Activated CD4-positive, alpha-beta T cell treated with anti-CD3 and anti-CD28 coated beads for 24 hours (primary cell): ENCODE measurements at places on chromosomes 1 and 21.

DNA sequence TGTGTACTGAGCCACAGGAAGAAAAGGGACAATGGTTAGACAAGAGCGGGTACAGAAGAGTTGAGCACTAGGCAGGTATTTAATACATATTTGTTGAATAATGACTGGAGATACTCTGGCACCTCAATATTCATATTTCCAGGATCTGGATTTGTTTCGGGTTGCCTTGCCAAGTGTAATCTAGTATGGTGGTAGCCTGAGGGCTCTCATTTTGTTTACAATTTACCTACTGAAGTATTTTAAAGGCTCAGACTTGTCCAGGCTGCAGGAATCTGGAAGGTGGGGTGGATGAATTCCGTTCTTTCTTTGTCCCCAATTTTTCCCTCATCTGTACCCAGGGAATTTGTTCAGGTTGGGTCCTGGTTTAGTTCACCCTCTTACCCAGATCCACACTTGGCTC is 95.0 kb downstream of the CACHD1 start:
- DNase-seq: no peak

DNA sequence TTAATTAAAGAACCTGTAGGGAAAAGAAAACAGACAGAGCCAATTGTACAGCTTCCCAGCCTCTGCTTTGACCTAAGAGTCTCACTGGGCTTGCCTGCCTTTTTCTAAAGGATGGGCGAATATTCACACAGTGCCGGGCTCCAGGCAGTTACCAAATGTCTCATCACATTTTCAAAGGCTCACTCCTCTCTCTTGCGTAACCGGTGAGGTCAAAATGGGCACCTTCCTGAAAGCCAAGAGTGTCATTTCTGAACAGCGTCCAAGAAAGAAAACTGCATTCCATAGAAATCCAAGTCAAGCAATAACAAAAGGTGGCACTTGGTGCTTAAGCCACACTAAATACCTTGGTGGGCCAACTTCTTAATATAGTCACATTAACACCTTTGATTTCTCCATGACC is 710 bp upstream of the PALMD start:
- DNase-seq: no peak

- DNase-seq: peak; percentile 51
These were observed 610 bp upstream of the HES4 start for GRCh38 chr1:1000357-1001056.

GRCh38 chr1:204152310-204153044 is 633 bp upstream of the ETNK2 start:
- DNase-seq: no peak

DNA sequence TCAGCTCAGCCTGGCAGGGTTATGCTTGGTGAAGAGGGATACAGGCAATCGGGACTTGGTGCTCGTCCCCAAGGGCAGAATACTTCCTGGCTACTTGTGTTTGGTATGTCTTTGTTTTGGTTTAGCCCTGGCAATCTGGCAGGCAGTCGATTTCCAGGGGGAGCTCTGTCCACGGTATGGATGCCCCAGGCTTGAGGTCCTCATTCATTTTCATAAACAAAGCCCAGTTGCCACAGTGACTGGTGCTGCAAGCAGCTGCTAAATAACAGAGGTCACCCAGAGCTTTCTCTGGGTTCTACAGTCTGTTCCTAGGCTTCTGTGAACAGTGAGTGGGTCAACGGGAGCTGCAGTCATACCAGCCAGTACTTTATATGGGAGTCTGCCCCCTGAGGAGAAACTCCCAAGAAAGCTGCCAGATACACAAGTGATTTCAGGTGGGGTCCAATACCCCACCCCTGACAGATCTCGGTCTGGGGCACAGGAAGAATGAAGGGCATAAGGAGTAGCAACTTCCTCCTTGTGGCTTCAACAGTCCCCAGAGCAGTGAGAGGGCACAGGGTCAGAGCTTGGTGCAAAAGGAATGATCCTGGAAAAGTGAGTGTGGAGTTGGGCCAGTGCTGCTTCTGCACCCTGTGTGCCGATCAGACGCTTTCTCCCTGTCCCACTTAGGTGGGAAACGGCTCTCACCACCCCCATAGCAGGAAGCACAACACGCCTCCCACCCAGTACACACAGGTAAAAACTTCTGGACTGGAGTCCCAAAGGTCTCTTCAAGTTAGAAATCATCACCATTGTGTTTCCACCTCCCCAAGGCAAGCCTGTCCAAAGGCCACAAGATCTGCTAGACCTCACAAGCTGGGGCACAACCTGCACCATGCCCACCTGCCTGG is 55.5 kb downstream of the TGFBR3 start:
- no peak for DNase-seq

GRCh38 chr1:200121421-200121820 is 93.9 kb downstream of the NR5A2 start:
- no peak for DNase-seq

DNA sequence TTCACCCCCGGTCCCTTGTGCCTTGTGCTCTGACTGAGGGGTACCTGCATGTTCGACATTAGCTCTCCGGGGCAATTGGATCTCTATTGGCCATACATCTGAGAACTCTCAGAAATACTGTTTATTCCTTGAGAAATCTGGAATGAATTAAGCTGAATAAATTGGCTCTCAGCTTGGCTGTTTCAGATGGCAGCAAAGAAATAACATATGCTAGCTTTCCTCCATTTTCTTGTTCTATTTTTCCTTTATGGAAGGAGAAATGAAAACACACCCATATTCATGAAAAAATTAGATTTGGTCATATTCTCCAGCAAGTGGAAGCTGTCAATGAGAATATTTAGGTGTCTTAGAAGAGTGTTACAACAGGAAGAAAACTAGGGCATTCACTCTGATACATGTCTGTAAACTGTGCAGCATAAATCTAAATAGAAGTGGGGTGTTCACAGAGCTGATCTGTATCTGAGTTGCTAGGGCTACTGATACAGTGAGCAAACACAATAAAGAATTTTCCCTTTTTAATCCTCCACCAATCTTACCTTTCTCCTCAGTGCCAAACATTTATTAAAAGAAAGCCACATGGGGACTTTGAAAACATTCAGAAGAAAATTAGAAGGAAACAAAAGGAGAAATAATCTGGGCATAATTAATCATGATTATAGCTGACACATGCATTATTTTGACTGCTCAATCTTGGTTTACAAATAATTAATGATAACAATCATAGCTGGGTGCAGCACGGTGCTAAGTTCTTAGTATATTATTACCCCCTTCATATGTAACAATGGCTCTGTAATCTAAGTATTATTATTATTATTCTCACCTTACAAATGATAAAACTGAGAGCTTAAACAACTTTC is 671.9 kb upstream of the USP24 start:
- DNase-seq: no peak

DNA sequence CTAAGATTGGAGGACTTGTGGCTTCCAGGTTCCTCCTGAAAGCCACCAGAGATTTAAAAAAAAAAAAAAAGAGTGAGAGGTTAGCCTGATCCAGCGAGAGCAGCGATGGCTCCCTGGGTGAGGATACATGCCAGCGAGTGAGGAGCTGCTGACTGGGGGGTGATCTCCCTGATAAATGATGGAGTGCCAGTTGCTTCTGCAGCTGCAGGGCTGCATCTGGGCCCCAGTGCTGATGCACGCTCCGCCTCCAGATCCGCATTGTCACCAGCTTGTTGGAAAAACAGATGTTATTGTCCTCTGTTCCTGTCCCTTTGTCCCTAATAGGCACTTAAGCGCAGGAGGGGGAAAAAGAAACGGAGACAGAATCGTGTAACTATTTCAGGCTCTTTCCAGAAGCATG is 28.6 kb downstream of the UBIAD1 start:
- DNase-seq: no peak

DNA sequence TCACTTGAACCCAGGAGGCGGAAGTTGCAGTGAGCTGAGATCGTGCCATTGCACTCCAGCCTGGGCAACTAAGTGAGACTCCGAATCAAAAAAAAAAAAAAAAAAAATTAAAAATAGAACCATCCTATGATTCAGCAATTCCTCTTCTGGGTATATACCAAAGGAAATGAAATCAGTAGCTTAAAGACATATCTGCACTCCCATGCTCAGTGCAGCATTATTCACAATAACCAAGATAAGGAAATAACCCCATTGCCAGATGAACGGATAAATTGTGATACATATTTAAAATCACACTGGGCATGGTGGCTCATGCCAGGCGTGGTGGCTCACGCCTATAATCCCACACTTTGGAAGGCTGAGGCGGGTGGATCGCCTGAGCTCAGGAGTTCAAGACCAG is 23.8 kb downstream of the ALDH9A1 start:
- DNase-seq: no peak

GRCh38 chr1:15923241-15923640 is 52.7 kb downstream of the ZBTB17 start:
- no peak for DNase-seq

DNA sequence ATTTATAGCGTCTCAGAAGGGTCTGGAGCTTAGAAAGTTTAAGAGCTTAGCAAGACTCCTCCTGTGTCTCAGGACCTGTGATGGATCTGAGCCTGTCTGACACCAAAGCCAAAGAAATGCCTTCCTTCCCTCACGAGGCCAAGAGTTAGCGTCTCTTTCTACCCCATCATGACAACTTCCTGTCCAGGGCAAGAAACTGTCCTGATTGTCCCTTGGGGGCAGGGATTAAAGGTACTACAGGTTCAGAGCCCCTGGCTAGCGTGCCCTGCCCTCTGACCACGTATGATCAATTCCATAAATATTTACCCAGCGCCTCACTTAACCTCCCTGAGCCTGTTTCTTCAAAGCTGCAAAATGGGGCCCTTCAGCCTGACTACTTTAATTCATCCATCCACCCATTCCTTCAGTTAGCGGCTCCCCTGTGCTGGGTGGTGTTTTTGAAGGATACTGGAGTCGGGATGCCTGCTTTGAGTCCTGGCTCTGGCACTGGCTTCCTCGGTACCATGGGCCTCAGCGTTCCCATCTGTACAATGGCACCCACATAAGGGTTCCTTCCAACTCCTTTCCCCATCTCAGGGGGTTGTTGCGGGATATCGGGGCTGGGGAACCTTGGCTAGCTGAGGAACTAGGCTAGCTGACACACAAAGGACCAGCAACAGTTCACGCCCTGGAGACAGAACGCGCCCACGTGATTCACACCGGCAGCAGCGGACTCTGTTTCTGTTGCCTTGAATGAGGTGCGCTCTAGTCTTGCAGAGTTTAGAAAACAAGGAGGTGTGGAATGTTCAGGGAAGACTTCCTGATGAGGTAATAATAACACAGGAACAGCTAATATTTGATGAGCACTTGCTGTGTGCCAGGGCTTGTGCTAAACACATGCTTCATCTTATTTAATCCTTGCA is 23.0 kb upstream of the EPHA2 start:
- DNase-seq: no peak

DNA sequence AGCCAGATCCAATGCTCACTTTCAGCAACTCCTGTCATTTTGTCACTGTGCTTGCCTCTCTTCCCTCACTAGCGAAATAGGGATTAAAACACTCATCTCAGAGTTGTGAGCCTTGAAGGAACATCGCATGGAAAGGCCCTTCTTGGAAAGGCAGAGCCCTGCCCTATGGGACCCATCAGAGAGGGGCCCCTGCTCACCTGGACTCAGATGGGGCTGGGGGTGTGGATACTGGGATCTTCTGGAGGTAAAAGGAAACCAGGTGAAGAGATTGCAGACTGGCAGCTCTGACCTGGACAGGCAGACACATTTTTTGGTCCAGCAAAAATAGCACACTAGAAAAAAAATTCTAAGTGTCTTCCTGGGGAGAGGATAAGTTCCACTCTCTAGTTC is 54.2 kb upstream of the EPS8L3 start:
- DNase-seq: no peak

GRCh38 chr1:246947255-246947654 is 15.5 kb upstream of the AHCTF1 start:
- DNase-seq: no peak

DNA sequence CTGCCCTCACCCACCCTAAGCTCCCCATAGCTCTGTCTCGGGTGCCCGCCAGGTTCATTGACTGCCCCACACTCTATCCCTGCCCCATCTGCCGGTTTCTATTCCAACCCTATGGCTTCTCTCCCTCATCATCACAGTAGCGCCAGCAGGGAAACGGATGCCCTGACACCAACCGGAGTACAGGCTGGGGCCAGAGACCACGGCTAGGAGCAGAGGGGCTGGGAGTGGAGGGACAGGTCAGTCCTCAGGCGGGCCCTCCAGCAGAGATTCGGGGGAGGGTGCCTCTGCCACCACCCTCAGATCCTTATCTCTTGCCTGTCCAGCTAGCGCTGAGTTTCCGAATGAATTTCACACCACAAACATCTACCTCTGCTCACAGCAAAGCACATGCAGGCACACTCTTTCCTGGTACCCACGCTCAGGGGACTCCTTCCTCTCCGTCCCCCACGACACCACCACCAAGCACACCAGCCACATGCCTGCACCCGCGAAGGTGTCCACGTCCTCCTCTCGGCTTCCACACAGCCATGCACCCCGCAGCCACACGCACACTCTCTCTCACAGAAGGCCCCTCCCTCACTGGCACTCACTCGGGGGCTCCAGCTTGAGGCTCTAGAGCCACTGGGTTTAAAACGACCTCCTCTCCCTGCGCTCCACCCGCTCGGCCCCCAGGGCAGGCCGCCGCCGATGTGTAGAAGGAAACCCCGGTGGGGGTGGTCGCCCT is 7.2 kb downstream of the TAL1 start:
- DNase-seq: no peak

DNA sequence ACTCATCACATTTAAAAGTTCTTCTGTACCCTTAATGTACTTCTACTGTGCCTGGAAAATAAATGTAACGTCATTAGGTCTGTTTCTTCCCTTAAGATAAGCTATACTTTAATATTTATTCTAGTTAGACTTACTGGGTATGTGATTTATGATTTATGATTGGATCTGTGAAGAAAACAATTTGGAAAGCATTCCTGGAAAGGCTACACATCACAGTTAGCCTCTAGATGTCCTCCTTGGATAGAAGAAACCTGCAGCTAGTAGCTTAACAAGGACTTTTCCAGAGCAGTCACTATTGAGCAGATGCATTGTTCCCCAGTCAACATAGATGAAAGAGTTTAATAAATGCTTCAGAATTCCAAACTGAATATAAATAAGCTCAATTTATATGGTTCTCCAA is 22.2 kb upstream of the ABL2 start:
- no peak for DNase-seq

DNA sequence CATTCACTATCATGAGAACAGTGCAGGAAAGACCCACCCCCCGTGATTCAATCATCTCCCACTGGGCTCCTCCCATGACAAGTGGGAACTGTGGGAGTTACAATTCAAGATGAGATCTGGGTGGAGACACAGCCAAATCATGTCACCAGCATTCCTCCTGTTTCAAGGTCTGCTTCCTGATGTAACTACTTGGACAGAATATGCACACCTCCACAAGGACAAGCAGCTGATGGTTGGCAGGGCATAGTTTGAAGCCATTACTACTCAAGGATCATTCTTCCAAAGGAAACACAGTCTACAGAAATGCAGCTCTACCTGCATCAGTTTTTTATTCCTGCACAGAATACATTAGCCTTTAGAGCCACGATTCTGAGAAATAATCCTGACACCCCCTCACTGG is 28.5 kb upstream of the RNF2 start:
- no peak for DNase-seq

DNA sequence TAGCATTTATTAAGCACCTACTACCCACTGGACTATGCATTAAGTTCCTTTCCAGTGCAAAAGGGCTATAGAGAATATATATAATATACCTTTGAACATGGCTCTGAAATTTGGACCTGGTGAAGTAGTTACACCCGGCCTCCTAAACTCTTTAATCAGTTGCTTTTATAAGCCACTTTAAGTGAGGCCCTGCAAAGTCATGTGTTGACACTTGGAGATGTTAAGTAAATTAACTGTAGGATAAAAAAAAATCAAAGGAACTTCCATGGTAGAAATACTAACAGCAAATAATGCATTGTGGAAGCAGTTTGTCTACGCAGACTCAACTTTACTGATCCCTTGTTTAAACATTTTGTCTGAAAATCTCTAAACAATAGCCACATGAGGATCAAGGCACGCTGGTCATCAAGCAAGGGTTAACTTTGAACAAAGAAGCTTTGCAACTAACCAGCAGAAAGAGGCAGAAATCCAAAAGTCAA is 283.9 kb downstream of the VAV3 start:
- DNase-seq: no peak
